Natural killer cell (primary cell): ENCODE measurements at places on chromosomes 6 and 20. TPM values are rescaled to one million over a fixed set of nuclear protein-coding genes. Genes with fewer than 3 reads are reported as not detected.

The OR2B6 gene
- not detected for total RNA-seq

The C6orf141 gene
- not detected for total RNA-seq

The SSTR4 gene
- total RNA-seq: not detected

The SPDEF gene
- total RNA-seq: 0.45 TPM

The C6orf52 gene
- 0.91 TPM for total RNA-seq

The PRSS35 gene
- total RNA-seq: not detected

The PRIM2 gene
- total RNA-seq: 16.0 TPM

The MOG gene
- not detected for total RNA-seq

The CYP39A1 gene
- total RNA-seq: not detected

The EPB41L1 gene
- 0.21 TPM for total RNA-seq

The GHRH gene
- not detected for total RNA-seq

The BPI gene
- not detected for total RNA-seq

The NFKBIL1 gene
- total RNA-seq: 10.7 TPM
